CD4-positive, alpha-beta T cell treated with Interleukin-4 for 4 hours (primary cell): ENCODE measurements at places on chromosomes 12 and 14.
A peak's percentile ranks its signal among the peaks of the same experiment; 100 is the strongest.

DNA sequence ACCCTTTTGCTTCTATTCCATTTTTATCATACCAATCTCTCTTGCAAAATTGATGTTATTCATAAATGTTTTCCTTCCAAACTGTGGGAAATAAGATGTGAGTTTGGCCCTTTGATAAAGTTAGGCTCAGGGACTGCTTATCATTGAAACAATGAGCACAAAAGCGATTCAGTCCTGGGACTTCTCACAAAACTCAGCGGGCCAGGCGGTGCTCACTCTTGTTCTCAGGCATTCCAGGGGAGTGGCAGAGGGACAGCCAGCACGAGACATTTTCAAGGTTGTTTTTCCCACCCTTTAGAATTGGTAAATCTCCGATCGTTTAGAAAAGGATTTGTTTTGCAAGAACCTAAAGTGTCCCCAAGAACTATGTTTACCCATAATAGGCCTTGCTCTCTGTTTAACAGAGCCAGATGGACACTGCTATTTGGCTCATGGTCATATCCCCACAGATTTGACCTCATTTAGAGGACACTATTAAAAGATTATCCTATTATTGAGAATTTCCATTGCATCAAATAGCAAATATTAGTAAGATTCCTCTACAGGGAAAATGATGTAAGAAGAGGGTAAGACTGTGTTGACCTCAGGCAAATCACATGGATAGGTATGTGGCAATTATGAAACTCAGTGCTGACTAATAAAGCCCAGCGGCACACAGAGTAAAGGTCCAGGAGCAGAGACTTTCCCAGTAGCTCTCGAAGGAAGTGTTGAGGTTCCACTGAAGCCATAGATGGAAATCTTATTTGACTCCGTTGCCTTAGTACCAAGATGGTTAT, 102.7 kb upstream of the USP44 start:
- DNase-seq = no peak

DNA sequence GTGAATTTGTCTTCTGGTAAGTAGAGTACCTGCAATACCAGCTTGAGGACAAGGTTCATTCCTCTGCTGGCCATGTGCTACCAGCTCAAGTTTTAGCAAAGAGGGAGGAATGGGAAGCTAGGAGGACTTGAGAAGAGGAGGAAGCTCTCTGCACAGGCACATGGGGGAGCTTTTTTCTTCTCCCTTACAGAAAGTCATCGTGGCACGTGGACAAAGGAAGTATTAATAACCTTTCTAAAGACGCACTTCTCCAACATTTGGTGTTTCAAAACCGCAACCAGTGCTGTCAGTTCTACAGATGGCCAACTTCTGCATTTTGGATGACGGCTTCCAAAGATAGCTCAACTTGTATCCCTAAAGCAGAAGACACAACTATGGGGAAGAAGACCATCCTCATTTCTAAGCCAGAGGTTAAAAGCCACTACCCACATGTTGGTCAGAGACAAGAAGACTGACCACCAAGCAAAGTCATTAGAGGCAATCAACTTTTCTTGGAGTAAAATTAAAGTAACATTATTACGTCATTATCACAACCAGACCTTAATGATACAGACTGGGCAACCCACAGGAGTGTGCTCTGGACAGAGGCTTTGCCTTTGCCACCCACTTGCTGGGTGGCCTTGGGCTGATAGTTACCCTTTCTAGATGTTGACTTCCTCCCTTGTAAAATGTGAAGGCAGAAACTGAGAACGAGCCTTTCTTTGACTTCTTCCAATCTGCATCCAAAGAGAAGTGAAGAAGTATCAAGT, 12.3 kb upstream of the TMED10 start:
- peak; percentile 25 for DNase-seq

- DNase-seq = no peak
Measured at GRCh38 chr12:124509300-124509675, 58.1 kb downstream of the NCOR2 start.

DNA sequence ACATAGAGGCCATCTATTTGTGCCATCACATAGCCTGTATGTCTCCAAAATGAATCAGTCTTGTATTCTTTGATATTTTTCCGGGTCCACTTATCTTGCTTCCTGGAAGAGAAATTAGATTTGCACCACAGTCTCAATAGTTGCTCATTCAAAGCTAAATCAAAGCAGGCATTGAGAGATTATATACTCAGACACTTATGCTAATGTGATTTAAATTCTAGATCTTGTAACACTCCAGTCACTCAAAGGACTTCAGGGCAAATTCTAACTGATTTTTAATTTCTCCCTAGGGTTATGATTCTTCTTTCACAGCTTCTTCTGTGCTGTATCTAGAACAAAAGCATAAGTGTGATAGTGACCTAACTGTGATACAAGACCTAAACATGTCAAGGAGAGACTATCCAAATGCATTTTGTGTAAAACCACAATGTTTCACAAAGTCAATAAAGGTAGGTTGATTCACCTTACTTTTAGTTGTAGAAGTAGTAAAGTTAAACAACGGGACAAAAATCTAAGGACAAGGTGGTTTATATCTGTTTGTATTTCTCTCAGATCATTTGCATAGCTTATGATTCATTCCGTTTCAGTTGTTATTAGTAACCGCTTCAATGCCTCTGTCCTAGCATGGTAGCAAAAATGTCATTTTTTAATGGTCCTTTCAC, 26.8 kb downstream of the PLBD1 start:
- no peak for DNase-seq

DNA sequence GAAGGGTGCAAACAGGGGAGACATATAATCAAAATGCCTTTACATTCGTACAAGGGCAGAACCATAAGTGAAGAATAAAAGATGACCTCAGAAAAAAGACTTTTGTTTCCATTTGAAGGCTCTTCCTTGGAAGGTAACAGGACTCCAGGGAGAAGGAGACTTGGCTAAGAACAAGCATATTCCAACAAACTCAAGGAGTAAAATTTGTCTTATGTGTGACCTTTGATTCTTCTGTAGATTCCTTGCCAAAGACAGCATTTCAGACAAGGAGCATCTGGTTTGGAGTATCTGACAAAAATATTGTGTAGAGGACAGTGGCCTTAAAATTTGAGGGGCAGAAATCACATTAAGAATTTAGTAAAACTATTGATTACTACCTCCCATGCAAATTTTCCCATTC, 991.9 kb downstream of the FLRT2 start:
- DNase-seq = no peak

- DNase-seq = no peak
Measured at GRCh38 chr12:77087427-77087826, 22.1 kb upstream of the E2F7 start.

GRCh38 chr12:122040579-122041386, 19.1 kb downstream of the BCL7A start:
- DNase-seq = no peak

DNA sequence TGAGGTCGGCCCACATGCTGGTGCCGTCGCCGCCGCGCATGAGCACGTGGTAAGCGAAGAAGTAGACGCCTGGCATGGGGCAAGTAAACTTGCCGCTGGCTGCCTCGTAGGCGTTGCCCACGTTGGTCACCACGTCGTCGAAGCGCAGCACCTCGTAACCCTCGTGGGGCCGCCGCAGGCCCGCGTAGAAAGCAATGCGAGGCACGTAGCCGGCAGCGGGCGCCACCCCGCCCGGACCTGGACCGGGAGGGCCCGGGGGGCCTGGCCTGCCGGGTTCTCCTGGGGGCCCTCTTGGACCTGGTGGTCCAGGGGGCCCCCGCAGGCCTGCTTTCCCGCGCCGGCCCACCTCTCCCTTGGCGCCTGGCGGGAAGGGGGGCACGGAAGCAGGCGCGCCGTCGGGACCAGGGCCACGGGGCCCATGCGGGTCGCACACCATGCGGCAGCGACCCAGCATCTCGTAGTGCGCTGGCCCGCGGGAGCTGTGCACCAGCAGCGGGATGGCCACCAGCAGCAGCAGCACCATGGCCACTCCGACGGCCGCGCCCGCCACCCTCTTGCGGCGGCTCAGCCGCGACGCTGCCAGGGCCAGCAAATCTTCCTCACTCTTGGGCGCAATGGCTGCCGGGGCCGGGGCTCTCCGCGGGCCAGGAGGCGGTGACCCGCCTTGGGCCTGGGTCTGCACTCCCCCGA, 888 bp downstream of the C1QL4 start:
- no peak for DNase-seq

DNA sequence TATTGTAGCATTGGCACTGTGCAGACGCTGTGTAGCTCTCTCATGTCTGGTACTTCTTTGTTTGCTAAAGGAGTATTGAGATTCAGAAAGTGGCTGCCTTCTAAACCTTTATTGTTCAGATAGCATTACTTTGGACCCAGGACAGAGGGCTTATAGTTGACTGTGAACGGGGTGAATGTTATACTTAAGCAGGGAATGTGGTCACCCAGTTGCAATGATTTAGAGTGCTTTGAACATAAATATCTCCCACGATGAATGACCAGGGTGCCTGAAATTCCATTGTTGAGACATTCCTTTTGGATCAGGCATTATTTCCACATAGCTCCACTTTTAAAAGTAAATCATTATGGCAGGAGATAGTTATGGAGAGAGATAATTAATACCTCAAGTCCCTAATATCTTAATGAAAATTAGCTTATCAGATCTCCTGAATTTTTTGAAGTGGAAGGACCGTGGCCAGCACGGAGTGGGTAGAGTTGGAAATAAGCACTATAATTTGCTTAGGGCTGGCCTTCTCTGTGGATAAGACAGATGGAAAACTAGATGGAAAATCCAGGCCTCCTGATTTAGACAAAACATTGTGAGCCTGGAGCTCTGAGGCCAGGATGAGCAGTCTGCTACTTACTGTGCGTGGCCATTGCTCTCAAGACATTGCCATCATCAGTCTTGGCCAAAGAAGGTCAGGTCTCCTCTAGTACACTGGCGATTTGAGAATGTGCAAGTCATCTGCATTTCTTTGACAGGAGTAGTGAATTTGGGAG, 114.5 kb downstream of the ETV6 start:
- no peak for DNase-seq

GRCh38 chr12:112153893-112154219, 28.5 kb downstream of the TRAFD1 start:
- DNase-seq = no peak

DNA sequence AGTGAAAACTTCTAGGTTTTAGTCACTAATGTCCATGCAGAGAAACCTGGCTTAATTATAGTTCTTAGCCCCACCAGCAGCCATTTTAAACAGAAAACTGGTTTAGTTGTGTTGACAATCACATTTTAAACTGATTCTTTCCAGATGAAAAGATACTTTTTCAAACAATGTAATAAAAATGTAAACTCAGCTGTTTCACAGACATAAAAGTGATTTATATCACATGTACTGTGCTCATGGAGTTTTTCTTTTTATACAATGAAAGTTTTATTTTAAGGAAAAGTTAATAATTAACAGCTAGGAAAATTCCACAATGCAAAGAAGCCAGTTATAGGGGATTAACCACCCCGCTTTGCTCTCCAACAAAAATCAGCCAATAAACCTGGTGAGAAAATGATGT, 129.7 kb downstream of the PAX9 start:
- no peak for DNase-seq

GRCh38 chr14:35534208-35534872, 376 bp downstream of the INSM2 start:
- DNase-seq = no peak

- DNase-seq = no peak
Measured at GRCh38 chr14:91115986-91116770, 2.3 kb downstream of the DGLUCY start.

- DNase-seq = no peak
Measured at GRCh38 chr14:102027951-102028350, 58.9 kb downstream of the HSP90AA1 start.

GRCh38 chr14:71783786-71784185, 148.4 kb upstream of the RGS6 start:
- no peak for DNase-seq

DNA sequence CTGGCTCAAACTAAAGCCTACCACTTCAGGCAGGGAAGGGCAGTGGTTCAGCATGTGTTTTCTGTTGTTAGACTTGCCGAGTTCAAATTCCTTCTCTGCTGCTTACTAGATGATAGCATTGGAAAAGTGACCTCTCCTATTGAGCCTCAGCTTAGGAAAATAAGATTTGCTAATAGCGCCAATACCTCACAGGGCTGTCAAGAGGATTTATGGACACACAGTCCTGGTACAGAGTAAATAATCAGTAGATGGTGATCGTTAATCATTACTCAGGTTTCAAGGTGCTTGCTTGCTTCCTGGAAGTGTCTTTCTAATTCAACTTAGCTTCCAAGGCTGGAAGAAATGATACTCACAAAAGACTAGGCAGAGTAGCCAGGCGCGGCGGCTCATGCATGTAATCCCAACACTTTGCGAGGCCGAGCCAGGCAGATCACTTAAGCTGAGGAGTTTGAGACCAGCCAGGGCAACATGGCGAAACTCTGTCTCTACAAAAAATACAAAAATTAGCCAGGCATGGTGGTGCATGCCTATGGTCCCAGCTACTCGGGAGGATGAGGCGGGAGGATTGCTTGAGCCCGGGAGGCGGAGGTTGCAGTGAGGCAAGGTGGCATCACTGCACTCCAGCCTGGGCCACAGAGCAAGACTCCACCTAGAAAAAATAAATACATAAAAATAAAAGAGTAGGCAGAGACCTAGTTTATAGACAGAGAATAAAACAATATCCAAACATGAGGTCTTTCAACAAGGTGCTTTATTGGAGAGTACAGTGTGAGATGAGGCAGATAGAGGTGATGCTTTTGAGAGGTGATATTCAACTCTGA, 6.0 kb downstream of the PLA2G1B start:
- no peak for DNase-seq

- DNase-seq = no peak
Measured at GRCh38 chr14:29643433-29644211, 284.0 kb downstream of the PRKD1 start.

DNA sequence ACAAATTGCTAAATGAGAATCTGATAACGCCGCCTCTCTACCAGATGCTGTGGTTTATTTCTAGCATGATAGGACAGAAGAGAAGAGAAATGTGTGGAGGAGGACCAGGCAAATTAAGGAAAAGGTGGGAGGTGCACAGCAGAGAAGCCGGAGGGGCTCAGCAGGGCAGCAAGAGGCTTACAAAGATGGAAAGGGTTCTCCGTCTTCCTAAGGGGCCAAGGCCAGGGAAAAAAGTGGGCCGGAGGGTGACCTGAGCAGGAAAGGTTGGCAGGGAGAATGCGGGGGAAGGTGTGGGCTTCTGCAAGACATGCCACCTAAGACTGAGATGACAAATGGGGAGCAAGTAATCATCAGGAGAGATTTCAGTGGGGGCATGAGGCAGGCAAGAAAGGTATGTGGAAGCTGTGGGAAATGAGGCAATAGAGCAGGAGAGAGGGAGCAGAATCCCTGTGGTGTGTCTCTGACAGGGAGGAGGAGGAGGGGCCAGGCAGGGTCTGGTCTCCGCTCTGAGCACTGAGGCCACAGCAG, 18.7 kb downstream of the MANSC1 start:
- DNase-seq = no peak
